Activated T-cell treated with anti-CD3 and anti-CD28 coated beads, Interleukin-2, amount 50 U/mL, for 48 hours (primary cell): ENCODE measurements at places on chromosomes 5 and 9.

- no peak for DNase-seq
Measured at GRCh38 chr5:177611446-177612214, 11.7 kb downstream of the B4GALT7 start.

DNA sequence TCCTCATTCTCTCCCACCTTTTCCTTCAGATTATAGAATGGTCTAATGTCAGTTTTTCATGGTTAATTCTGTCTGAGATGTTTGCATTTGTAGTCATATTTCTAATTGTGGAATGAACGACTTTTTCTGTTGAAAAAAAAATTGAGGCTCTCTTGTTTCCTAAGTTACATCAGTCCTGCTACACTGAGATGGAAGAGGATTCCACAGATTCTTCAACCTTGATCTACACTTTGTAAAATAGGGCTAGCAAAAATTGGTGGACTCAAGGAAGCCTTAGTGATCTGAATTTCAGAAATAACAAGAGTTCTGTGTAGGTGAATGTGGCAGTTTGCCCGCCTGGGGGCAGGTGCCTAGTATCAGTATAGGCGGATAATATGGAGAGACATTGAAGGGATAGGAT lies 51.9 kb downstream of the ERBIN start:
- no peak for DNase-seq

DNA sequence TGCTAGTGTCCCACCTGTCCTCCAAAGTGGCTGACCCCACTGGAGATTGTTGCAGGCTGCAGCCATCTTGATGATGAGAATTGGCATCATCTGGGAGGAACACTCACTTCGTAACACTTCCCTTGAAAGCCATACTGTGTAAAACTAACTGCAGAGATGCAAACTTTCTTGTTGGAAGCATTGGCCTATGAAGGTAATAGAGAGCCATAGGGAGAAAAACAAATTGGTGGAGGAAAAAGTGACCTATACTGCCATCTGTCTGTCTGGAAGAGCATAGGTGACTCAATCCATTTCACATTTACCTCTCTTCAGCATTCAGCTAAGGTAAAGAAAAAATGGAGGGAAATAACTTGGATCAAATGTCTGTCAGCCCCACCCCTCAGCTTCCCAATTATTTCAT lies 473.4 kb downstream of the NTRK2 start:
- DNase-seq: no peak

- no peak for DNase-seq
Measured at GRCh38 chr5:17114233-17114632, 103.2 kb upstream of the BASP1 start.
